Foreskin keratinocyte (primary cell): ENCODE measurements at places on chromosomes 6 and 20. TPM values are rescaled to one million over a fixed set of nuclear protein-coding genes. Genes with fewer than 3 reads are reported as not detected.
A peak's percentile ranks its signal among the peaks of the same experiment; 100 is the strongest.

- peak; percentile 33 for DNase-seq
Measured at GRCh38 chr20:51043811-51044210, 20.9 kb upstream of the KCNG1 start.

PLN gene
- total RNA-seq = not detected in 2 replicates

EYS gene
- total RNA-seq = 0.07 and 0.14 TPM in 2 replicates

FOXS1 gene
- total RNA-seq = not detected in 2 replicates

DNA sequence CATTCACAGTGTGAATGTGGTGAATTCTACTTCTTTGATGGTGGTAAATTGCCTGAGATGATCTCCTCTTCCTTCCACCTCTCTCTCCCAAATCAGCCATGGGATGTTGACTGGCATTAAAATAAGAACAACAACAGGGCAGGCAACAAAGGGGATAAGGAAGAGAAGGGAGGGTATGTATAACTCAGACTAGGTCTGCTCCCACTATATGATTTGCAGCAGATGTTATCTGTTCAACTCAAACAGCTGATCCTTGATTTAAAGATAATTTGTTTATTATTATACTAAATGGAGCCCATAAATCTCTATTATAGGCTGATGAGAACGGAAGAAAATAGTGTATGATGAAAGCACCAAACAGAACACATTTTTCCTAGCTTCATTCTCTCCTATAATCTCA, 262.0 kb downstream of the BTBD3 start:
- DNase-seq = no peak

- peak; percentile 84 for DNase-seq
Measured at GRCh38 chr20:39117491-39117890, 155.3 kb downstream of the DHX35 start.

- no peak for DNase-seq
Measured at GRCh38 chr6:69693762-69694161, 103.0 kb downstream of the LMBRD1 start.

GRCh38 chr20:46483879-46484278, 29.5 kb downstream of the ZNF334 start:
- DNase-seq = no peak

SEMG2 gene
- total RNA-seq = not detected in 2 replicates

DNA sequence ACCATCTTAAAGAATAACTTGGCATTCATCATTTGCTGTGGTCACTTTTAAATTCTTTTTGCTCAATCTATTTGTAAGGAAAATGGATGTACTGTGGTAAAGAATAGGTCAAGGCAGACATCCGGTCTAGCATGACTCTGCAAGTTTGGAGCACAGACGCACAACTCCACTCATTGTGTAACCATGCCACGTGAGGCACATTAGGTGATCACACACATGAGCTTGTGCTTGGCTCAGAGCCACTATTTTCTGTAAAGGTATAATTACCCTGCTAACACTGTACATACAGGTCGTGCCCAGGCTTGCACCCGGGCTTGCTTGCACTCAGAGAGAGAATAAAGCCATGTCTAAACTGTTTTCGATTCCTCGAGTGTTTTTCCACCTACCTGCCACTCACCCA, 1289.1 kb upstream of the ADGRB3 start:
- peak; percentile 91 for DNase-seq

RSPH9 gene
- 0.04 and 0.07 TPM in 2 replicates for total RNA-seq

DNA sequence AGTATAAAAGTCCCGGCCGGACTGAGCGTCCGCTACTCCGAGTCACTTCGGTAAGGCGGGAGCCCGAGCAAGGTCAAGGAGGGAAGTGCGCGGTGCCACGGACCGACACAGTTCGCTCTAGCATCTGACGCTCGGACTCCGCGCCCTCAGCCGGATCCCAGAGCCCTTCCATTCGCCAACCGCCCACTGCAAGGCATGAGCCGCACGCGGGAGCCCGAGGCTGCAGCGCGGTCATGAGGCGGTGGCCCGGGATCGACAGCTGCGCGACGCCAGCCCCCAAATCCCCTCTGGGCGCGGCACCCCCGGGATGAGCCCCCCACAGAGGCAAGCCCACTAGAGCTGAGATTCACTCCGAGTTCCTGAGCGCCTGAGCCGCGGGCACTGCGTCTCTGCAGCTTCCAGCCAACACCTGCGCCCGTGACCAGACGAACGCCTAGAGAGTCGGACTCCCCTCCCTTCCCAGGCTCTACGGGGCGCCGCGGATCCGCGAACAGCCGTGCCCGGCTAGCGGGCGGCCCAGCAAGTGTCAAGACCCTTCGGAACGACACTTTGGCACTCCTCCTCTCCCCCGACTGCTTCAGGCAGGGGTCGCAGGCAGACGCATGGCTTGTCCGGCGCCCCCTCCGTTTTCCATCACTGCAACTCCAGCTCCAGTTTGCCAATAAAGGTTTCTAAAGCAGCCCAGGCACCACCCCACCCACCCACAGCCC, 725 bp upstream of the ISM1 start:
- DNase-seq = no peak

TUBB1 gene
- not detected in 2 replicates for total RNA-seq

OR2J3 gene
- total RNA-seq = not detected in 2 replicates

DNA sequence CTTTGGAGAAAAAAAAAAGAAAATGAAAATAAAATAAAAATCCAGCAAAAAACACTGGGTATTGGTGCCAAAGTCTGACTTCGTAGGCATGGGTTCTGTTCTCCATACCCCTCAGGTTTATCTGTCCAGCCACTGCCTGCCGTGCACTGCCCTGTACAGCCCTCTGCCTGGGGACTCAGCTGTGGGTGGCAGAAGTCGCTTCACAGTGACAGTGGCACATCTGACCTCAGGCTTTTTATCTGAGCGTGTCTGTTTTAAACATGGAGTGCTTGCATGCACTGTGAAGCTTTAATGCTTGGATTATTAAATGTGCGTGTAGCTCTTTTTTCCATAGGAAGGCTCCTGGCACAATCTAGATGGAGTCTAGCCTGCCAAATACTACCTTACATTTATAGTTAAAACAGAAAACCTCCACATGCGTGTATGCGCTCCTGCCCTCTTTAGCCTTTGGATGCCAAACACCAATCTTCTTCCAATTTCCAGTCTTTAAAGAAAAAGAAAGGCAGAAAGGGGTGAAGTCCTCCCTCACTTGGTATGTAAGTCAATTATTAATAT, 375.5 kb downstream of the UTRN start:
- no peak for DNase-seq

GRCh38 chr6:158665332-158665731, 15.5 kb downstream of the SYTL3 start:
- no peak for DNase-seq
